Chondrocyte (in vitro differentiated cells): ENCODE measurements at places on chromosomes 2 and 18. TPM values are rescaled to one million over a fixed set of nuclear protein-coding genes. Genes with fewer than 3 reads are reported as not detected.

Gene GDF7
- 10.9 to 12.8 TPM (median 12.6 TPM) in 3 replicates for total RNA-seq

DNA sequence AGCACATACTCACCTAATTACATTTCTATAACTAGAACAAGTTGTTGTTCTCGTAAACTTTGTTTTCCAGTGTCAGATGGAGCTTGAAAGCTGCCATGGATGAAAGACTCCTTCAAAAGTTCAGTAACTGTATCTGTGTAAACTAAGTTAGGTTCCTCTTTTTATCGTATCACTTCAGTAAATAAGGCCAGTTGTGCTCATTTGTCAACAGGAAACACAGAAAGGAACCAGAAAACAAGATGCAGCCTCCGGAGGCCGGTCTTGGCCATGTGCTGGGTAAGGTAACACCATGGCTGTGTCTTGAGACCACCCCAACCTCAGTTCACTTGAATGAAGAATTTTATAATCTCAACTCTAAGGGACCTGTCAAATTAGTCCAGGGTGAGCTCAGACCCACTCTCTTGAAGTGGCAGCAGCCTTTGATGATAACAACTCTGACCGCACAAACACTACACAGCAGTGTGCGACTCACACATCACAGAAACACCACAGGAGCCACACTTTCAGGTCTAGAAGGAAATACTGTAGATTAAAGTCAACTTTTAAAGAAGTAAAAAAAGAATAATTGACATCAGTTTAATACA is 213.8 kb downstream of the AFF3 start:
- peaks cover 12% of the 10 kb centered on the region for H3K36me3 ChIP-seq
- H3K4me3 ChIP-seq = no peak overlapping the region
- H3K27me3 ChIP-seq = no peaks in the 10 kb centered on the region
- peaks cover 7% of the 10 kb centered on the region for H3K4me1 ChIP-seq
- H3K27ac ChIP-seq = no peak overlapping the region
- no peak for DNase-seq

Gene CD226
- total RNA-seq = 0.62 to 1.3 TPM (median 0.82 TPM) in 3 replicates

DNA sequence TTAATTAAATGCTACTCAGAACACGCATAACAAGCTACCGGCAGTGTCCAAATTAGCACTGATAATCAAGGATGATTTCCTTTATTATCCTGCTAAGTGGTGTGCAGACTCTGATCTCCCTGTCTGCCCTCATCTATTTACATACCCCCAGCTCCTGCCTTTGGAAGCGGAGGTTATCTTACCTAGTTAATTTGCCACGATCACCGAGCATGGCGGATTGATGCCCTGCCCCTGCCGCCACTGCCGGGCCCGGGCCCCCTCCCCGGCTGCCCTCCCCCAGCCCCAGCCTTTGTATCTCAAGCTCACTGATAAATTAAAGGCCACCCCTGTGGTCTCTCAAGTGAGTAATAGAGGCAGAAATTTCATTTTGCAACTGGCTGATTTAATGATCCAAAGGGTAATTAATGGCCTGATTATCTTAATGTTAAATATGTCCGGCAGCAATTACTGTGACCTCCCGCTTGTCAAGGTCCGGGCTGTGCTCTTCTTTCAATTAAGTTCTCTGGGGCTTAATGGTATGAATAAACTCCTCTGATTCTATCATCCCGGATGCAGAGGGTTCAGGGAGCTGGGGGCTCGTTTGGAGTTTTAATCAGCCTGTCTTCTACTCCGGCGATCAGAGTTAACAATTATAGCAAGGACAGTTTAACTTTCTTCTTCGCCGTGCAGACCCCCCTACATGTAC is 113.4 kb downstream of the GBX2 start:
- no peak overlapping the region for H3K4me3 ChIP-seq
- peaks cover 7% of the 10 kb centered on the region for H3K36me3 ChIP-seq
- H3K27me3 ChIP-seq = no peaks in the 10 kb centered on the region
- DNase-seq = no peak
- H3K4me1 ChIP-seq = peaks cover 6% of the 10 kb centered on the region

- H3K36me3 ChIP-seq = no peaks in the 10 kb centered on the region
- no peaks in the 10 kb centered on the region for H3K27me3 ChIP-seq
- H3K4me1 ChIP-seq = peaks cover 3% of the 10 kb centered on the region
- no peak overlapping the region for H3K4me3 ChIP-seq
- H3K27ac ChIP-seq = no peak overlapping the region
Observed at GRCh38 chr2:240627736-240628506, 2.6 kb downstream of the GPR35 start.

DNA sequence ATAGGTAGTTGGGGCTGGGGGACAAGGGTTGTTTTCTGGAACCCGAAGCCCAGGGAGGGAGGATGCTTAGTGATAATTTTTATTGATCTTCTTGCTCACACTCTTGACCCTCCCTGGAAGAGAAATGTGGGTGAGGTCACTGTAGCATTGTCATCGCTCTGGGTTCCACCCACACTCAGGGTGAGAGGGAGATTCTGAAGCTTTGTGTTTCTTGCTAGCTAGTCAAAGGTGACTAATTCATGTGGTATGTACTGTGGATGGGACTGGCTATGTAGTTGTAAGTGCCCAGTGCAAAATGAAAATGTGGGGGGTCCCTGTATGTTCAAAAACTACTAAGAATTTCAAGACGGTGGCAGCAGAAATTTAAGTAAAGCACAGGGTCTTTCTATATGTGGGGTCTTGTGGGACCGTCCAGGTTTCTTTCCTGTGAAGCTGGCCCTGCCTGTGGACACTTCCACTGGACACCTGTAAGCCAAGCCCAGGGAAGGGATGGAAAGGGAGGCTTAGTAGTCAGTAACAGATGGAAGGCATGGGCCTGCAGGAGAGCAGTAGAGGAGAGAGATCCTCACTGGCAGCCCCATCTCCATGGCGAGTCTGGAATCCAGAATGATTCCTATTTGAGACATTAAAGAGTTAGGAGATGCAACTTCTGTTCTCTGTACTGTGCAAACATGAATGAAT is 35.0 kb downstream of the TSN start:
- peaks cover 10% of the 10 kb centered on the region for H3K27me3 ChIP-seq
- H3K27ac ChIP-seq = peak overlapping the region; percentile 53
- H3K4me3 ChIP-seq = no peak overlapping the region
- no peaks in the 10 kb centered on the region for H3K36me3 ChIP-seq
- DNase-seq = no peak
- H3K4me1 ChIP-seq = peaks cover 20% of the 10 kb centered on the region

GRCh38 chr2:48727560-48727959 is 28.0 kb downstream of the LHCGR start:
- H3K27ac ChIP-seq = no peak overlapping the region
- no peaks in the 10 kb centered on the region for H3K36me3 ChIP-seq
- DNase-seq = no peak

DNA sequence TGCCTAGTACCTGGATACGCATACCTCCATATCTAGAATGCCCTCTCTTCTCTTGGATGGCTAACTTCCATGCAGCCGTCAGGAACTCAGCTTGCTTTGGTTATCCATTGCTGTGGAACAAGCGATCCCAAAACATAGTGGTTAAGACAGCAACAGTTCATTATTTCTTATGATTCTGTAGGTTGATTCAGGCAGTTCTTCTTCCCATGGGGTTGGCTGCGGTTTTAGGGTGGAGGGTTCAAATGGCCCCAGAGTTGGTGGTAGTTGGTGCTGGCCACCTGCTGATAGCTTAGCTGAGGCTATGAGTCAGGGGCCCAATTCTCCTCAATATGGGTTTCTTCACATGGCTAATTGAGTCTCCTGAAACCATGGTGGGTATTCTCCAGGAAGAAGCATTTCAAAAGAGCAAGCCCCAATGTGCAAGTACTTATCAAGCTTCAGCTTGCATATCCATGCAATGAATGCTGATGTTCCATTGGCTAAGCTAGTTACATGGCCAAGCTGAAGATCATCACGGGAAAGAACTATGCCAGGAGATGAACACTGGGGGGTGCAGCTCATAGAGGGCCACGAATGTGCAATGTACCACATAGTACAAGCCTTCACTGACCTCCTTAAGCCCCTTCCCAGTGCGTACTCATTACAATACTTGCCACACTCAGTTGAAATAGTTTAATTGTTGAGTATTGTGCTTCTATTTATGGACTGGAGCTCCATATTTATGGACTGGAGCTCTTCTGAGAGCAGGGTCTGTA is 10.0 kb upstream of the RHOB start:
- no peak for DNase-seq
- H3K27me3 ChIP-seq = peaks cover 4% of the 10 kb centered on the region
- no peaks in the 10 kb centered on the region for H3K36me3 ChIP-seq
- H3K4me1 ChIP-seq = peaks cover 21% of the 10 kb centered on the region

DNA sequence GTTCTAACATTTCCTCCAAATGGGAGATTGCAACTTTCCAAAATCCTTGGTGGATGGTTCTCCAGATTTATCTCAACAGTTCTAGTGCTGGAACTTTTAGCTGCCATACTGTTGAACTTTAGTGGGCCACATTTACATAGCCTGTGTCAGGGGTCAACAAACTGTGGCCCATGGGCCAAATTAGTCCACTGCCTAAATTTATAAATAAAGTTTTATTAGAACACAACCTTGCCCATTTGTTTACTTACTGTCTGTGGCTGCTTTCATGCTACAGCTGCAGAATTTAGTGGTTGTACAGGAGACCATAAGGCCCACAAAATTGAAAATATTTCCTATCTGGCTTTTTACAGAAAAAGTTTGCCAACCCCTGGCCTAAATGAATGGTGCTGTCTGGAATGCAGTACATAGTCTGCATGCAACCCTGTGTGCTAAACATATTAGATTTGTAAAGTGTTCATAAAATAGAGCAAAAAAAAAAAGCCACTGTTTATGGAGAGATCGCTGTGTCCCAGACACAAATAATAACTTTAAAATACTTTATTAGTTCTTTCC is 30.3 kb downstream of the MGAT5 start:
- DNase-seq = no peak
- no peak overlapping the region for H3K4me3 ChIP-seq
- H3K4me1 ChIP-seq = peaks cover 4% of the 10 kb centered on the region
- no peaks in the 10 kb centered on the region for H3K36me3 ChIP-seq
- H3K27ac ChIP-seq = no peak overlapping the region

DNA sequence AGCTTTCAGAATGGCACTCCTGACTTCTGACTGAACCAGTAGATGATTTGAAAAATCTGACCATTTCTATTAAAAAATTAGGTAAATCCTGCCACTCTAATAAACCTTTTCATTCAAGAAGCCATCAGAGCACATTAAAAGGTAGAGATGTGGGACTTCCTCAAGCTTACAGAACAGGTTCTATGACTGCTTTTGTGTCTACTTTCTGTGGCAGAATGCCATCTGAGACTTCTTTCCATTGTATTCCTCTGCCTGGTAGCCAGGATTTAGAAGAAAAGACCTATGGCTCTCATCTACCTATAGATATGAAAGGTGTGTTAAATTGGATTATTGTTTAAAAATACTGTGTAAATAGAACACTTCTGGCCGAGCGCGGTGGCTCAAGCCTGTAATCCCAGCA is 99.9 kb upstream of the NABP1 start:
- H3K4me1 ChIP-seq = peaks cover 14% of the 10 kb centered on the region
- H3K36me3 ChIP-seq = no peaks in the 10 kb centered on the region
- no peaks in the 10 kb centered on the region for H3K27me3 ChIP-seq
- H3K4me3 ChIP-seq = no peak overlapping the region
- no peak overlapping the region for H3K27ac ChIP-seq

DNA sequence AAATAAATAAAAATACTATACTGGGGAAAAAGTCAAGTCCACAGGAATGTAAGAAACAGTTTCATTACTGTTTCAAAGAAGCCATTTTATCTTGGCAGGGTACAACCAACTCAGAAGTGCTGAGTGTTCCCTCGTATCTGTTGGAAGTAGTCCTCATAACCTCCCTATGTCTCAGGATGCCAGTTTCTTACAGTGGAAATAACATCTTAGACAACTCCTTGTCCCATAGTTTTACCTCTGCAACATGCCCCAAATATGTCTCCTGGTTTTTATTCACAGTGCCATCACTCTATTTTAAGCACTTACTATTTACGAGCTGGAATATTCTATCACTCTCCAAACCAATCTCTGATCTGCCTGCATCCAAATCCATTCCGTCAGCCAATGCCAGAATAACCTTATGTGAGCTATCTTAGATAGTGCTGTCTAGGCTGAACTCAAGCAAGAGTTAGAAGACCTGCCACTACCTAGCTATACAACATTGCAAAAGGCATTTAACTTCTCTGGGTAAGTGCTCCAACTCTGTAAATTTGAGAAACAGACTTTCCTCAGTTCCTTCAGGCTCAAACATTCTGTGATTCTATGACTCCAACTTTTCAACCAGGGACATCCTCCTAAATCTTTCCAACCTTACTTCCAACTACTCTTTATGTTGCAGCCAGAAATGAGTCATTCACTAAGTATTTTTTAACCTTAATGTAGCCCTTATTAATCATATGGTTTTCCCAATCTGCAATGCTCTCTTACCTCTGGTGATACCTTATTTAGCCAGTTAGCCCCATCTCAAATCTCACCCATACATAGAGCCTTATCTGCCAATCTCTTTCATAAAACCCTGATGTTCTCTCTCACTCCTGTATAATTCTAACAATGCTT is 66.7 kb downstream of the RTN4 start:
- peak overlapping the region; percentile 70 for H3K27ac ChIP-seq
- DNase-seq = no peak
- no peaks in the 10 kb centered on the region for H3K27me3 ChIP-seq
- H3K4me1 ChIP-seq = peaks cover 75% of the 10 kb centered on the region
- peaks cover 33% of the 10 kb centered on the region for H3K36me3 ChIP-seq

DNA sequence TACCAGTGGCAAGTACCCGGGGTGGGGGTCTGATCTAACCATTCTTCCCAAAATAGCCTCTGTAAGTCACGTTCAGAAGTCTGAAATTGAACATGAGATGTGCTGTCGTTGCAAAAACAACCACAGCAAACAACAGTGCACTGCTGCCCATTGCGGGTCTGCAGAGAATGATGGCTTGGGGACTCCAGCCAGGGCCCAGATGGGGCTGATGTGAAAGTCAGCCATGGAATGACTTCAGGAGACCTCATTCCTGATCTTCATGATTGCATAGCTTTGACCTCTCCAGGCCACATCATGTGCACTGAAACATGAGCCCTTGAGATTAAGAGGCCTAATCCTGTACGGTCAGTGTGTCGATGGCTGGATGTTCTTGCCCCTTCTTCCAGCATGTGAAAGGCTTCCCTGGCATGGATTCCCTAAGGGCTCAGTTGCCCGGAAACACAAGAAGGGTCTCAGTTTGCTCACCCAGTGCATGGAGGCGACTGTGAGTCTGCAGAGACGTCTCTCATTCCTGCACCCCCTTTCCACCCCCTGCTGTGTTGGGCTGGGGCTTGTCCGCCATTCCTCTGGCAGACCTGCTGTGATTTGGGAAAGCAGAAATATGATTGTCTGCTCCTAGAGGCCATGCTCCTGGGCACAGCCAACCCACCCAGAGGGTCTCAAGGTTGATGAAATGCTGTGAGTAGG is 191.6 kb downstream of the SEPTIN10 start:
- no peak overlapping the region for H3K4me3 ChIP-seq
- peak overlapping the region; percentile 51 for H3K27ac ChIP-seq
- peaks cover 29% of the 10 kb centered on the region for H3K4me1 ChIP-seq
- peak; percentile 63 for DNase-seq
- no peaks in the 10 kb centered on the region for H3K27me3 ChIP-seq
- peaks cover 40% of the 10 kb centered on the region for H3K36me3 ChIP-seq

Gene CYS1
- 4.9 to 7.0 TPM (median 5.4 TPM) in 3 replicates for total RNA-seq

GRCh38 chr2:11305958-11306357 is 38.5 kb downstream of the ROCK2 start:
- no peaks in the 10 kb centered on the region for H3K36me3 ChIP-seq
- peak overlapping the region; percentile 69 for H3K27ac ChIP-seq
- no peak for DNase-seq
- H3K4me3 ChIP-seq = no peak overlapping the region

Gene CDH19
- total RNA-seq = 1.6 to 4.1 TPM (median 2.0 TPM) in 3 replicates
